ENCODE measurements at places on chromosomes 11 and 22.

GRCh38 chr11:104799251-104799650 is 99.0 kb downstream of the CASP12 start:
- DNase-seq: peak; percentile 2

- DNase-seq: no peak
Observed at GRCh38 chr11:109490953-109491635, 69.1 kb downstream of the C11orf87 start.

GRCh38 chr22:37679670-37680069 is 4.2 kb downstream of the LGALS1 start:
- DNase-seq: no peak

DNA sequence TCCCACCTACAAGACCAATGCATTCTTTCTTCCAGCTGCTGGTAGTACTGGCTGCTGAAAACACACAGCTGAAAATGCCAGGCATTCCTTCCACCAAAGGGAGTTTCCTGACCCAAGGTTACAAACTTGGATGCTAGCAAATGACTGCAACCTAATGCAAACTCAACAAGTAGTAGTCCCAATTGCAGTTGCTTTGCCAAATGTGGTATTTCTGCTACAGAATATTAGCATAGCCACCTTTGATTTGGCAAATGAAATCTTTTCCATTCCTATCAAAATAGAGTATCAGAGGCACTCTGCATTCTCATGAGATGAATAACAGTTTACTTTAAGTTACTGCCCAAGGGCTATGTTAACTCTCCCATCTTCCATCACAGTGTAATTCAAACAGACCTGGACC is 172.0 kb upstream of the ARHGAP42 start:
- DNase-seq: no peak

DNA sequence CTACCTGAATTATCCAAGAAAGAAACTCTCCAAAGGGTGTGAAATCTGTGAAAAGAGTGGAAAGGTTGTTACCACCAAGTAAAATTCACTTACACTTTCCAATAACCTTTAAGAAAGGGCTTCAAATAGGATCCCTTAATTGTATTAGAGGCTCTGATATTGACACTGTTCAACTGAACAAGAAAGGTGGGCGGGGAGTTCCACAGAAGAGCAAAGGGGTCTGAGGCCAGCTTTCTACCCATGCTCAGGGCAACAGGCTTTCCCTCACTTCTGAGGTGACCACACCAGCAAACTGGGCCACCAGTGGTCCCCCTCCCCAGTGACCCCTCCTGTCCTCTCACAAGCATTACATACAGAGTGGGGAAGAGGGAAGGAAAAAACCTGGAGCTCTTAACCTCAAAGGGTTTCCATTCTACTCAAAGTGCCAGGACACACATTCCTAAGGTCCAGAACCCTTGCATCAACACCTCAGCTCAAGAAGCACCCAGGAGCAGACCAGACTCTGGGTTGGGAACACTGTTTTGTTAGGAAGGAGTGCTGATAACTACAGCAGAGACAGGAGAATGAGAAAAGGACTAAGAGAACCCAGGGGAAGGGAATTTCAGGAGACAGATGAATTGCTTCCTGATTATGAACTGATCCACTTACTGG is 71.6 kb upstream of the AKIP1 start:
- no peak for DNase-seq

GRCh38 chr11:116217006-116217405 is 555.8 kb downstream of the BUD13 start:
- peak; percentile 43 for DNase-seq

DNA sequence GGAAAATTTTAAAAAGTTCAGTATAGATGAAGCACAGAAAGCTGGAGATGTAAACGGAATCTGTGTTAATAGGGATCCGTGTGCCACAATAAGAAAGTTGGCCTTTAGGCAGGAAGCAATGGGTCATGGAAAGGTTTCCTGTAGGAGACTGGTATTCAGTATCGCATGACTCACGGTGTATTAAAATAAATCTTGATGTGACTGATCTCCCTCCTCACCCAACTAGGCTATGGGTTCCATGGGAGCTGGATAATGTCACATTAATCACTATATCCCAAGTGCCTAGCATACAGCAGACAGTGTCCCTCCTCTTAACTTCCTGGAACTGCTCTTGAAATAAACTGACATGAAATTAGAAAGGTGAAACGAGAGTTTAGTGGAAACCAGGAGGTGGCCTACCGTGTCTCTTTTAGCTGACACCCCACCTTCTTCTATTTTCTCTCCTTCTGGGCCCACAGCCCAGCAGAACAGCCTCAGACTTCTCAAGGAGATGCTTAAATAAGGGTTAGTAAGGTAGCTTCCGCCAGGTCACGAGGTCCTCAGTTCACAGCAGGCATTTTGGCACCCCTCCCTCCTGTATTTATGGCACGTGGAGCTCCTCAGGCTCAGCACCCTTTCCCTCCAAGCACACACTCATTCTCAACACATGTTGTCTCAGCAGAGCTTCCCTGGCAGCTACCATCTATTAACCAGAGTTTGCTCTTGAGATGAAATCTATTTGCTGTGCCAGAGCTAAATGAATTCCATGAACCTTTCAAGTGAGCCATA is 118.8 kb downstream of the NXPE2 start:
- no peak for DNase-seq

GRCh38 chr11:43573233-43573632 is 107.3 kb upstream of the HSD17B12 start:
- DNase-seq: no peak

DNA sequence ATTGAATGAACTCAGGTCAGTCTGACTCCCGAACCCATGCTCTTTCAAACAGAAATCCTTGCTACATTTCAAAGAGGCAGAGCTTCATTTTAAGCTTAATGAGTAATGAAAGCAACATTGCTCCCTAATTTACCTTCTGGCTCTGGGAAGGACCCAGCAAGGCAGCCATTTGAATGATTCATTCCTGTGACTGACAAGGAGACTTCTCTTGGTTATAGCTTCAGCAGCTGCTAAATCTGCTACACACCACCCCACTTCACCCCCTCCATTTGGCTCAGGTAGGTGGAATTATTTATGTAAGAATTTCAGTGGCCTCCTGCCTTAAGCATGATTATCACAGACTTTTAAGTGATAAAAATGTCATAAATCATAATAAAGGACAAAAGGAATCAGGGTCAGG is 117.7 kb downstream of the KCNC1 start:
- no peak for DNase-seq

DNA sequence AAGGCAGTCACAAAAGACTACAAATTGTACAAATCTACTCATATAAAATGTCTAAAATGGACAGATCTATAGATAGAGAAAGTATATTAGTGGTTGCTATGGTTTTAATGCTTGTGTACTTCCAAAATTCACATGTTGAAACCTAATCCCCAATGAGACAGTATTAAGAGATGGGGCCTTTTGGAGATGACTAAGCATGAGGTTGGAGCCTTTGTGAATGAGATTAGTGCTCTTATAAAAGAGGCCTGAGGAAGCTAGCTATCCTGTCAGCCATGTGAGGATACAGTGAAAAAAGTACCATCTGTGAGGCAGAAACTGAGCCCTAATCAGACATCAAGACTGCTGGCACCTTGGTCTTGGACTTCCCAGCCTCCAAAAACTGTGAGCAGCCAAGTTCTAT is 82.6 kb downstream of the CYP2R1 start:
- DNase-seq: no peak

GRCh38 chr11:61287338-61287977 is 7.7 kb downstream of the VWCE start:
- no peak for DNase-seq
